ENCODE measurements at places on chromosomes 12 and 14.

DNA sequence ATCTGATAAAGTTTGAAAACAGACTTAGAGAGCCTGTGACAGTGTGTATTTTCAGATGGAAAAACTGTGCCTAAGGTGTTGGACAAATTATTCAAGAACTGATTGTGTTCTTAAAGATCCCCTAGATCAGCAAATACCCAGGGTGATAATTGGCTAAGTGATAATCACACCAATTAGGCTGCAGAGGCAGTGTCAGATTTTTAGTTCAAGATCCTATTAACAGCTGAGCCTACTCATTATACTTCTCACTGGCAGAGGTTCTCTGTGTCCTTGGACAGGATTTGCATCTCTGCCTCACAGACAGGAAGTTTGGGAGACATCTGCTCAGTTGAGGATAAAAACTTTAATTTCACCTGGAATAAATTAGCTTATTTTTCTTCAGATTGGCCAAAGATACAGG is 4.3 kb upstream of the FGD4 start:
- no peak for DNase-seq

DNA sequence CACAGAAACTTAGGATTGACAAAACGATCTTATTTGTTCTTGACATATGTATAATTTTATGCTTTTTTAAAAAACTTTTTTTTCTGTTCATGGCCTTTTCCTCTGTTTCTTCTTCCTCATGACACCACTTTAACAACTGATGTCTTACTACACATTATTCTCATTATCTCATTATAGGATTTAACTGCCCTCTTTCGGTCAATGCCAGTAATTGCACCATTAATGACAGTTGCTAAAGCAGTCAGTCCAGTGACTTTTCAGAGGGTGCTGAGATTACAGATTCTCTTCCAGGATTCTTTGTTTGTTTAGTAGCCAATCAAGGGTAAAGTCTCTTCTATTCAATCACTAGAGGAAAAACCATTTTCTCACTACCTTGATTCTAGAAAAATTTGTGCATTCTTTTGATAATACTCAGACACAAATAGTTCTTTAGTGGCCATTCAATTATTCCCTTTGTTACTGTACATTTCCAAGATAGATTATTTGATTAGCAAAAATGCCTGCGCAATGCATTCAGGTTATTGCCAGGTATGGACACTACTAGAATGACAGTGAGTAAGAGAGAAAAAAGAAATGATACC is 50.1 kb downstream of the KLRG1 start:
- no peak for DNase-seq

DNA sequence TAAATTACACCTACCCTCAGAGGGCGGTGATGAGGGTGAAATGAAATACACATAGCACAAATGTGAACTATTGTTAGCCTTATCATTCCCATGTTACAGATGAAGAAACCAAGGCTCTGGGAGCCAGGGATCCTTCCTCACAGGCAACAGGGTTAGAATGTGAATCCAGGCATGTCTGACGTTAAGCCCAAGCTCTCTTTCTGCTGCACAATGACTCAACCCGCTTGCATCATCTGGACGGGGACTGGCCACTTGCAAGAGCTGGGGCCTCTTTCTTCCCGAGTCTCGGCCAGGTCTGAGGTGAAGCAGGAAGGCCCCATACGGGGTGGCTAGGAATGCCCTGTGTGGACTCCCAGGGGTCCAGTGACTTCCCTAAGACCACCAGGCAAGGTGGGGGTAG is 105.2 kb downstream of the RBM19 start:
- DNase-seq: no peak

GRCh38 chr14:70289138-70289537 is 70.3 kb downstream of the COX16 start:
- no peak for DNase-seq

- DNase-seq: no peak
These were observed 6.3 kb upstream of the SERPINA1 start for GRCh38 chr14:94394581-94395207.

GRCh38 chr14:34501004-34501580 is 38.4 kb downstream of the EAPP start:
- DNase-seq: no peak

DNA sequence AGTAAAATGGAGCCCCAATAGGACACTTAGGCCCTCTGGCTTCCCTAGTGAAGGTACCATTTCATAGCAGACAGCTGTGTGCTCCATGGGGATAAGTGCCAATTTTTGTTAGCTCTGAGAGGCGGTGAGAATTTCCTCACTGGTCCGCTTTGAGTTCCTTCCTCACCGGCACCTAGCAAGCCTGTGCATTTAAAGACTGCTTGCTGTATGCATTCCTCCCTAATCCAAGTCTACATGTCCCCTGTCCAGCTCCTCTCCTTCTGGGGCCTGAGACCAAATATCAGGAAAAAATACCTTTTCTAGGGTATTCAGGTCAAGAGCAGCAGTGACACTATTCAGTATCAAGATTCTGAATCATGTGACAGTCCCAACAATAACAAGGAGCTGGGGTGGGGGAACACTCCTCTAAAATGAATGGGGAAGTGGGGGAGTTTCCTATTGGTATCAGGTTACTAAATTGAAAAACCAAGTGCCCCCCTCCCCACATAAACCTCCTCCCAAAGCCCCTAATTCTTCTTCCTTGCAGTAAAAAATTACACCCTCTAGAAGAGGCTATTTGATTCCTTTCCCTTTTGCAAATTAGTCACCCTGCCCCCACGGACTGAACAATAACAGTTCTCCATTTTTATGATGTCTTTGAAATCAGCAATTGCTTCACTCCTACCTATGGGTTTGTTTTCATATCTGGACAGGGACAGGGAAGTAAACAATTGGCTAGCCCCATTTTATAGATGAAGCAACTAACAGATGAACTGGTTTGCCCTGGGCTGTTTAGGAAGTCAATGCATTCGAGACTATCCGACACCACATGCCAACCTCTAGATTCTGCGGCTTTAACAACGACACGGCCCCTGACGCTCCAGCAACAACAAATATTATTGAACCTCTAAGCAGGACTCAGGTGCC is 28.9 kb downstream of the BCL11B start:
- DNase-seq: no peak

DNA sequence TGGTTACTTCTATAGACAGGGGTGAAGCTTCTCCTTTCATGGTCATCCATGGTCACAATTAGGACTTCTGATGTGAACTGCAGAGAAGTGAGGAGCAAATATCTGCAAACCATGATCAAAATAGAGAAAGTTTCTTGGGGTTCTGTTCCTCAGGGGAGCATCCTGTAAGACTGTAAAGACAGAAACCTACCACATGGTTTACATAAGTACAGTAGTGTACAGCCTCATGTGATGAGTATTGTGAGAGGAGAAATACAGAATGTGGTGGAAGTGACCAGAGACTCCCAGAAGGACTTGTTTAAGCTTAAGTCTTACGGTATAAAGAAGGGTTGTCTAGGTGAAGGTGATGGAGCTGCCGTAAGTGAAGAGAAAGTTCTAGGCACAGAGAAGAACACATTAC is 484.7 kb downstream of the LRIG3 start:
- DNase-seq: no peak

- no peak for DNase-seq
These were observed 55.1 kb downstream of the CALM1 start for GRCh38 chr14:90451961-90452360.

DNA sequence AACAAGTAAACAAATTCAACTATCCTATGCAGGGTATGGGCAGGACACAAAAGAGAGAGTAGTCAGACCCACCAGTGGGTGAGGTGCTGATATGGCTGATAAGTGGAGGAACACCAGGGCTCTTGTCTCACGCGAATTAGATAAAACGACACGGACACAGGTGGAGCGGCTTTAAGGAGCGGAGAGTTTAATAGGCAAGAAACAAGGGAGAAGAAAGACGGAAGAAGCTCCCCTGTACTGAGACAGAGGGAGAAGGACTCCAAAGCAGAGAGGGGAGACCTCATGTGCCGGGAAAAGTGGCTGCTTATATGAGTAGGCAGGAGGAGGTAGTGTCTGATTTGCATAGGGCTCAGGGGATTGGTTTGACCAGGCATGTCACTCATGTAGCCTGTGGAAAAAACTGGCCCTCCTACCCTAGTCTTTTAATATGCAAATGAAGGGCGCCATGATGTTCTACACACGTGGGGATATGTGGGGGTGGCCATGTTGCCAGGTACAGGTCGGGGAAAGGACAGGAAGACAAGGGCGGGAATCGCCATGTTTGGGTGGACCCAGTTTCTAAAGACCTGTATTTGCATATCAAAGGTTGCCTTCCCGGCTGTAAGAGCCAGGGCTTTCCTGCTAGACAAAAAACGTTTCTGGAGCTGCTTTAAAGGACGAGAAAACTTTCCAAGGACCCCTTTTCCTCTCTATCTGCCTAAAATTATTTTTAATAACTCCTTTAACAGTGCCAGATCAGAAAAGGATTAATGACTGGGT is 28.8 kb downstream of the RPGRIP1 start:
- DNase-seq: peak; percentile 32

- DNase-seq: no peak
These were observed 21.8 kb upstream of the TMEM132C start for GRCh38 chr12:128245121-128245520.

DNA sequence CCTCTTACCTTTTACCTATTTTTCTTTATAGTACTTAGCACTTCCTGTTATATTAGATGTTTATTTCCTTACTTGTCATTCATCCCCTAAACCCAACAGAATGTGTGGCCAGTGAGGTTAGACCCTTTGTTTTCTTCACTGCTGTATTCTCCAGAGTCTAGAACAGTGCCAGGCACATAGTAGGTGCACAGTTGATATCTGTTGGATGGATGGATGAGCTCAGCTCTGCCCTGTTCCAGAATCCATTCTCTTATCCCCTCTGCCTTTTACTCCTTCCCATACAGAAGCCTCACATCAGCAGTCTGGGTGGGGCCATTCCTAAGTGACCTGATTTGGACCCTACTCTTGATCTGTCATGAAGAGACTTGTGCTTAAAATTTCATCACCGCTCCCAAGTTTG is 94.5 kb upstream of the DACT1 start:
- DNase-seq: no peak

DNA sequence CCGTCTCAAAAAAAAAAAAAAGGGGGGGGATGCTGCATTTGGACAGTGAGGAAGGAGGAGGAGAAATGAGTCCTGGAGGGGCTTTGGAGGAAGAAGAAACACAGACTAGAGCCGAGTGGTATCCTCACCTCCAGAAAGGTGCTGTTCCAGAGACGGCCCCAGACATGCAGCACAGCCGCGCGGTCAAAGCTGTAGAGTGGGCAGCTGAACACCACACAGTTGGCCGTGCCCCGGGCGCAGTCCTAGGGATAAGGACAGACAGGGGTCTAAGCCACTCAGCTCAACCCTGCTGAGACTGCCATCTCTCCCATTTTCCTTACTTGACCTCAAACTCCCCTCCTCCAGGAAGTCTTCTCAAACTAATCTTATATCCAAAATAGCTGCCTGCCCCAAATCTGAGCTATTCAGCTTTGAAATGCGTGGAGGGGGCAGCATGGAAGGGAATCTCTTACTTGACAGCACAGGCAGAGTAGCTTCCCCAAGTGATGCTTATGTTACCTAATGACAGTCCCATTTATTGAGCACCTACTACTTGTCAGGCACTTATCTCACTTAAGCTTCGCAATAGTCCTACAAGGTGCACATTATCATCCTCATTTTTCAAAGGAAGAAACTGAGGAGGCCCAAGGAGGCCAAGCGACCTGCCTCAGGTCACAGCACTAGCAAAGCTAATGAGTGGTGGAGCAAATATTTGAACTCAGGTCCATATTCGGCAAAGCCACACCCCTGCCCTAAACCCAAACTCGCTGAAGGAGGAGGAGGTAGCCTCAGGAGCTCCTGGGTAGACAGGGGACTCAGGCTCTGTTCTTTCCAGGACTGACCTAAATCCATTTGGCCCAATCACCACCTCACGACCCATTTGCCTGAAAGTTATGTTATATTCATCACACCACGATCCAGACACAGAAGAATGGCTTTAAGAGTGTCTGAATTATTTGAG is 18.7 kb downstream of the ITGA7 start:
- no peak for DNase-seq

DNA sequence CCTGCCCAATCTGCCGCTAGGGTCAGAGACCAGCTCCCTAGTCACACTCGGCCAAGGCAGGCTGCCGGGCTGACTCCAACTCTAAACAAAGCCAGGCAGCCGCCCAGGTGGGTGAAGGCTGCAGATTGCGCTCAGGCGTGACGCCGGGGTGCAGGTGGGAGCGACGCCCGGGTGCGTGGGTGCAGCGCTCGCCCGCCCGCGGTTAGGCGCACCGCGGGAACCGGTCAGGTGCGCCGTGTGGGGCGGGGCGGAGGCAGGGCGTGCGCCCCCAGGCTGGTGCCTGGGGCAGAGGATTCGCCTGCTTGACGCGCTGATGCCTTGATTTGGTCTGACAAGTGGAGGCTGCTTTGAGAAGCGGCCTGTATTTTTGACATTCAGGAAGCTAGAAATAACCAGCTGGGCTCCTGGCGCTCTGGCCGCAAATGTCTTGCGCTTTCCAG is 126.7 kb upstream of the HIF1A start:
- peak; percentile 14 for DNase-seq

GRCh38 chr12:5184186-5184585 is 140.5 kb downstream of the KCNA5 start:
- DNase-seq: no peak

GRCh38 chr12:111546758-111547383 is 52.2 kb downstream of the ATXN2 start:
- DNase-seq: no peak

- no peak for DNase-seq
These were observed 41.7 kb downstream of the NPAS3 start for GRCh38 chr14:32980178-32980901.

- no peak for DNase-seq
These were observed 3.2 kb upstream of the METTL3 start for GRCh38 chr14:21514341-21514740.

DNA sequence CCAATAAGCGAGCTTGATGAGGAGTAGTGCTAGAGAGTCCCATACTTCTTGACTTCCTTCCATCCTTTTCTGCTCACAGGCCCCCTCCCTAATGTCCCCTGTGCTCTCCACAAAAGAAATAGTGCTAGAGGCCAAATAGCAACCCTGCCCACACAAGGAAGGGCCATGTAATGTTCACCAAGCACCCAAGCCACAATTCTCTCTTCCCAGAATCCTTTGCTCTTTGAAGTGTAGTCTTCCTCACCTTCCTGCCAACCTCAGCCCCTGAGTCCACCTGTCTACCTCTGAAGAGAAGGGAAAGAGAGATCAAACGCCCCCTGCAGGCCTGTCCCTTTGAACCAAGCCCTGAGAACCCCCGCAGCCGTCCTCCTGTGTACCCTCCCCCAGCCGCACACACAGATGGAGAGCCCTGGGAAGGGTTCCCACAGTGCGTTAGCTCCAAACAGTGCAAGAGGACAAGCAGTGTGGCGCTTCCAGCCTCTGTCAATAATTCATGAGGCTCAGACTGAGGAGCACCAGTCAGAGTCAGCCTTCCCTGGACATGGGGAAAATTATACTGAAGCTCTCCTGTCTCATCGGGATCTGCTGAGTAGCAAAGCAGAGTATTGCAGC is 1.9 kb upstream of the DHRS4 start:
- DNase-seq: no peak

DNA sequence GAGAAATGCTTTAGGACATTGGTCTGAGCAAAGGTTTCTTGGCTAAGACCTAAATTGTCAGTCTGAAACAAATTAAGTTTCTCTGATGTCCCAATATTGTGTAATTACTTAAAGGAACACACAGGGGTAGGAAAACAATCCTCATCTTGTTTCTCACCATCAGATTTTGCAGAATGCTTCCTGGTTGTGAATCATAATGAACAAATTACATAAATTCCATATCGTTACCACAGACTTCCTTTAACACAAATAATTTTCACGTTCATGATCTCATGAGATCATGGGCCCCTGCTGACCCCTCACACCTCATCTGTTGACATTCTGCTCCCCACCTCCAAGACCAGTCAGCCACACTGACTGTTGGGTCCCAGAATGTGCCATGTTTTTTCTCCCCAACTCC is 194.1 kb downstream of the MON2 start:
- DNase-seq: no peak

- DNase-seq: no peak
These were observed 60.7 kb downstream of the MSRB3 start for GRCh38 chr12:65339161-65339560.

Measured in stimulated activated CD8-positive, alpha-beta memory T cell treated with anti-CD3 and anti-CD28 coated beads, Interleukin-7, amount 100 ng/mL, for 1 hour (primary cell).